ENCODE measurements at places on chromosomes 1 and 21. TPM values are rescaled to one million over a fixed set of nuclear protein-coding genes. Genes with fewer than 3 reads are reported as not detected.

The NIBAN1 gene
- polyA plus RNA-seq: 1.2 TPM

GRCh38 chr1:17669866-17670451, 85.2 kb upstream of the ACTL8 start:
- DNase-seq: no peak
- no peak overlapping the region for H3K4me3 ChIP-seq
- no peak overlapping the region for H3K27ac ChIP-seq
- no peaks in the 10 kb centered on the region for H3K36me3 ChIP-seq
- no peaks in the 10 kb centered on the region for H3K4me1 ChIP-seq

- H3K36me3 ChIP-seq: no peaks in the 10 kb centered on the region
- DNase-seq: no peak
- H3K4me1 ChIP-seq: no peaks in the 10 kb centered on the region
- no peaks in the 10 kb centered on the region for H3K27me3 ChIP-seq
- no peak overlapping the region for H3K27ac ChIP-seq
These were observed 10.8 kb upstream of the SLC25A34 start for GRCh38 chr1:15724949-15725880.

- no peaks in the 10 kb centered on the region for H3K36me3 ChIP-seq
- H3K4me3 ChIP-seq: no peak overlapping the region
- H3K4me1 ChIP-seq: no peaks in the 10 kb centered on the region
- no peak overlapping the region for H3K27ac ChIP-seq
- DNase-seq: no peak
- no peaks in the 10 kb centered on the region for H3K27me3 ChIP-seq
These were observed 172.6 kb downstream of the PLA2G4A start for GRCh38 chr1:187001198-187001889.

All from B cell (primary cell).